Transverse colon (tissue), 4 donors: ENCODE measurements at places on chromosomes 5 and 9. TPM values are rescaled to one million over a fixed set of nuclear protein-coding genes. Genes with fewer than 3 reads are reported as not detected.
A peak's percentile ranks its signal among the peaks of the same experiment; 100 is the strongest.

IL4 gene
- not detected for total RNA-seq

GRCh38 chr5:118325931-118326330 is 662.4 kb downstream of the DTWD2 start:
- no peak for DNase-seq

- no peak for DNase-seq
Measured at GRCh38 chr5:173758676-173759075, 129.5 kb upstream of the CPEB4 start.

- DNase-seq = no peak
Measured at GRCh38 chr5:101977729-101978345, 318.2 kb downstream of the SLCO4C1 start.

DNA sequence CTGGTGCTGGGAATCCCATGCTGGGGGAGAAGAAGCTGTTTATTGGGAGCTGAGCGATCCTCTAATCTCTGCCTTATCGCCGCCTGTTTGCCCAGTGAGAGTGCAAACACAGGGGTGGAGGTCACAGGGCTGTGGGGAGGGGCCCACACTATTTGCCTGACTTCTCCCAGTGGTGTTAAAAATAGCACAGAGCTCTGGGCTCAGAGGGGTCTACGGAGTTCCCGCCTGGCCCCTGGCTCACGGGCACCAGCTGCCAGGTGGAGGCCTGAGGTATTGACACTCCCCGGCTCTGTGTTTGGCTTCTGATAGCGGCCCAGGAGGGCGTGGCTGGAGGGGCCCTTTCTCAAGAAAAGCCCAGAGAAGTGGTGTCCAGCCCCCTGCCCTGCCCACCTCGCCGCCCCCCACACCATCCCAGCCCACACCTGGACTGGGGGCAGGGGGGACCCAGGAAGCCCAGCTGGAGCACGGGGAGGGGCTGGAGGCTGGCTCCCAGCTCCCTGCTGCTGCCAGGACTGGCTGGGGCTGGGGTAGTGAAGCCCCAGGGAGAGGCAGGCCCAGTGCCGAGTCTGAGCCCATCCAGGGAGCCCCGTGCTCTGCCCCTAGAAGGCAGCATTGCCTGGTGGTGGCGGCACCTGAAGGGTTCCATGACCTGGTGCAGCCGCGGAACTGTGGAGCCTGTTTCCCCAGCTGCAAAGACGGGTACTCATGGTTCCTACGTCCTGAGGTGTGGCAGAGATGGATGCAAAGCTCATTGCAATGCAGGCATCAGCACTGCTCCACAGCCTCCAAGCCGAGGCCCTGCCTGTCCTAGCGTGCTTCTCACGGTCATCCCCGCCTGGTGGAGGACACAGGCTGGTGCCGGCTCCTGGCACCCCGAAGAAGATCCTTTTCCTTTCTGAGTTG is 35.7 kb upstream of the EGFL7 start:
- peak; percentile 60 for DNase-seq

GRCh38 chr5:141958113-141958512 is at the start of gene PCDH12:
PCDH12 (minus strand) TSS chr5:141958202; CDS start chr5:141957851, 351 bp downstream.
- peak; percentile 13 for DNase-seq

GRM6 gene
- not detected for total RNA-seq

GRCh38 chr5:74549384-74549783 is 91.1 kb downstream of the ENC1 start:
- DNase-seq = no peak

- DNase-seq = no peak
Measured at GRCh38 chr9:33403941-33404787, 1.8 kb upstream of the AQP7 start.

PCDHGB1 gene
- 10.5 TPM for total RNA-seq

GRCh38 chr5:149622466-149622865 is 41.2 kb downstream of the ARHGEF37 start:
- DNase-seq = no peak

DNA sequence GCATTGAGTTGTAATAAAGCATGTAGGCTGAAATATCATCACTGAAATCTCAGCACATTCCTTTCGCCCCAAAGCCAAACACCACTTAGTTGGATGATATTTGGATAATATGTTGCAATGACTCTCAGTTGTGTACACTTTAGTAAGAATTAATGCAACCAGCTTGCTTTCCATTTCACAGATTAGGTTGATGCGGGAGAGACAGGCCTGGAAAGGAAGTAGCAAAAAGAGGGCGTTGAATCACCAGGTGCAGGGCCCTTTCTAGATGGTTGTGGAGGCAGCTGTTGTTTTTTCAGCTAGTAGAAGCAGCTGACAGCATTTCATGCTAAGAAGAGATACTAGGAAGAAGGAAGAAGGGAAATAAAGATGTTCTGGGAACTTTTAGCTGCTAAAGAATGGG is 30.9 kb downstream of the DMRT3 start:
- no peak for DNase-seq

DNA sequence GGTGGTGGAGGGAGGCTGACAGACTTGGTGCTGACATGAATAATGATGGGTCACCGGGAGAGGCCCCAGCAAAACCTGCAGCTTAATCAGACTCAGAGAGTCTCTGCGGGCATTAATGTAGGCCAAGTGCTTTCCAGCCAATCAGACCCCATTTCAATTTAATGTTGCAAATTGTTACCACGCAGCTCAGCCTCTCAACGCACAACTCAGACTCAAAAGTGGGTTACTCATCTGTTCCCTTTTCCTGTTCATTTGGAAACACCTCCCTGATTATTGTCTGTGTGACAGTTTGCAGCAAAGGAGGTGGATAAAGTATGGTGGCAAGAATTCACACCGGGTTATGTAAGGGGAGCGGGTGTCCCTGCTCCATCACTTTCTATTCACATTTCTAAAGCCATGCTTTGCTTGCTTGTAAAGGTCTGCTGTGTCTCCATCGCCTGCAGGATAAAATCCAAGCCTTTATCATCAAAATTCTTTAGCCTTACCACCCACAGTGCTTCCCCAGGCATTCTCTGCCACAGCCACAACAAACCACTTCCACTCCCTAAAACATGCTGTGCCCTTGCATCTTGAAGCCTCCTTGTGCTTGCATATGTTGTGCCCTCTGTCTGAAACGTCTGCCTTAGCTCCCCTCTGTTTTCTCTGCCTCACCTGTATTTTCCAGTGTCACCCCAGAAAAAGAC is 156.5 kb downstream of the ASTN2 start:
- DNase-seq = no peak

ANKDD1B gene
- total RNA-seq = 10.1 TPM

- no peak for DNase-seq
Measured at GRCh38 chr5:96431376-96432187, 1.5 kb downstream of the PCSK1 start.

RALGPS1 gene
- 116 TPM for total RNA-seq

DNA sequence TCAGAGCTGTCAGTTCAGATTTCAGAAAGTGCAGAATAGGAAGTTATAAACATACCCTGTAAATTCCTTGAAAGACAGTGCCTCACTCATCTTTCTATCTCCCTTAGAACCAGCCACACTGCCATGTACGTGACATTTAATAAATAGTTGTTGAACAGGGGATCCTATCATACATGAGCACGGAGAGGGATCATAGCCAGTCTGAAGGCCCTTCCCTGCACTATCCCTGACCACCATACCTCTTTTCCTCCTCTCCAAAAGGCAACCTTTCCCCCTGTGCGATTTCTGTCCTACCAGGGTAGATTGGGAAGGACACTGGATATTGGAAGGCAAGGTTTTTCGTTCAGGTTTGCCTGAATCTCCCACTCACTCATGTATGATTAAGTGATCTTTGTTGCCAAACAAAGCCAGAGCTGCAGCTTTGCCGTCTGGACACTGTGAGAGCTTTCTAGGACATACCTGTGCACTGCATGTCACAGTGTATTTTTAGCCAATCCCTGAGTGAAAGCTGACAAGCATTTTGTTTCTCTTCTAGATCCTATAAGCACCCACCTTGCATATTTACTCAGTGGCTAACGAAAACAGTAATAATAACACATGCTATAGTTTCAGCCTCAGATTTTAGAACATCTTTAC is 986.5 kb upstream of the WWC1 start:
- no peak for DNase-seq

- no peak for DNase-seq
Measured at GRCh38 chr5:54217826-54218503, 92.4 kb downstream of the ARL15 start.

CLIC3 gene
- total RNA-seq = 3.8 TPM

- no peak for DNase-seq
Measured at GRCh38 chr5:16871746-16872339, 64.2 kb downstream of the MYO10 start.

DNA sequence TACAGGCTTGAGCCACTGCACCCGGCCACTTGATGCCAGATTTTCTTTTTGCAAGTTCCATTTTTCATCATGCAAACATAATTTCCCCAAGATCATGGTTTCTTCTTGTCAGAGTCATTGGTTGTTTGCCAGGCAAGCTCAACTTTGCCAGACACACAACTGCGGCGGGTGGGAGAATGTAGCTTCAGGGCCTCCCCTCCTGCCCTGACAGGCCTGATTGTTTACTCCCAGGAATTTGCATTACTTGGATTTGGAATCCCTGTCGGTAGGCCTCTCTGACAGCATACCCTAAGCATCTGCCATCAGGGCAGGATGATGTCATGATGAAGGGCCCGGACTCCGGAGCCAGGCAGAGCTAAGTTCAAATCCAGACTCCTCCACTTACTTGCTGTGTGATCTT is 15.1 kb downstream of the RPS14 start:
- no peak for DNase-seq

DNA sequence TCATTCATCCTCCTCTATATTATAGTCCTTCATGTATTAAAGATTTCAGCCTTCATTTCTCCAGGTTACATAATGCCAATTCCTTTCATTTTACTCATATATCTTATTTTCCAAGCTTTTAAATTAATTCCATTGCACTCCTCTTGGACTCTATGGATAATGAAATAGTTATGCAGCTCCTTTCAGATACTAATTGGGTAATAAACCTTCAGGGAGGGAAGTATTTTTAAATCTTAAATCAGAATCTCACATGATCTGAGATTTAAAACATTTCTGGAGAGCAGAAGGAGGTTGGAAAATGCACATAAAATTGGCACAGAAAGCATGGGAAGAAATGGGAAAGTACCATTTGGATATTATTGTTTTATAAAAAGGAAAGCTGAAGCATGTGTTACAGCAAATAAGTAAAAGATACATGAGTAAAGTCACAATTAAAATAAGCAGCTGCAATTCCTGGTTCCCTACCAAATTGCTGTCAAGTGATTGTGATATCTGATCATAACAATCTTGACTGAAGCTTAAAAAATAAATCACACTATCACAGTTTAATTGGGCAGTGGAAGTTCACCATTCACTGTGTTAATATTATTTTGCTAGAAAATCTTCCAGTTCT is 257.9 kb upstream of the NREP start:
- no peak for DNase-seq

SYK gene
- 32.2 TPM for total RNA-seq

- DNase-seq = no peak
Measured at GRCh38 chr5:153542536-153542935, 52.1 kb downstream of the GRIA1 start.

- DNase-seq = no peak
Measured at GRCh38 chr9:6917162-6917561, 159.4 kb downstream of the KDM4C start.
